ENCODE measurements at places on chromosomes 1 and 21. TPM values are rescaled to one million over a fixed set of nuclear protein-coding genes. Genes with fewer than 3 reads are reported as not detected.

DNA sequence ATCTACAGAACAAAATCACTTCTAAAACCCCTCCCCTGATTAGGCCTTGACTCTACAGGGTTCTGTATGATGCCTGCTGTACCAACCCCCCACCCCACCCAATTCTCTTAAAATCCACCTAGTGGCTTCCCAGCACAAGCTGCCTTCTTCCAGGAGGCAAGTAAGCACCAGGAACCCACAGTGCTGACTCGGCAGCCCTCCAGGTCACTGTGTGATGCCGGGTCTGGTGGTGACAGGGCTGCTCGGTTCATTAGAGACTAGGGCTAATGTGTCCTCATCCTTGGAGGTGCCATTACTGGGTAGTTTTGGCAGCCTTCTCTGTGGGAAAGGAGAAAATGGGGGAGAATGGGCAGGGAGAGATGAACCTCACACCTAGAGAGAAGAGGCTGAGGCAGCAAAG lies 363.5 kb downstream of the PTPRU start:
- no peak for DNase-seq

The PLCH2 gene
- total RNA-seq = 0.29 TPM

DNA sequence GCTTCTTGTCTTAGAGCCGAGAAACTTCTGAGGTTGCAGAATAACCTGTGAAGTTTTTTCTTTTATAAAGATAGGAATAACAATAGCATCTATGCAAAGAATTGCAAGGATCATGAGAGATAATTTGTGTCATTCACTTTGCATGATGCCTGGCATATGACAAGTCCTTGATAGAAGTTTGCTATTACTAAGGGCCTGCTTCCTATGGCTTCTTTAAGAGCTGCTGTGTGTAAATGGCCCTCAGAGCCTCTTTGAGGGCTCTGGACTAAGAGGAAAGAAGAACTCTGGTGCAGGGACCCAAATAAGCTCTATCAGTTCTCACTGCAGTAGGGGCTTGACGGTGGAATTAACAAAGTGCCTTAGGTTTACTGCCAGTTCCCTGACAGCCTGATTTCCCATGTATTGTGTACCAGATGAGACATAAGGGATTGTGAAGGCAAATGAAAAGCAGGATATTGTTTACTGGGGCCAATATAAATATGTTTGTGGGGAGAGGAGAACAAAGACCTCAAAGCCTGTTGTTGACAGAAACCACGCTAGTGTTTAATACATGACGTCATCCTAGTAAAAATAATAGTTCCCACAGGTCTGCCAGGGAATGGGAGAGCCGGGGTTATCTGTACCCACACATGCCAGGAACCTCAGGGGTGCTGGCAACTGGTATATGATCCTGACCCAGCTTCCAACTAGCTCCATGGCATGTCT lies 131.2 kb upstream of the UBE2U start:
- DNase-seq = no peak

The PDPN gene
- 8.5 TPM for total RNA-seq

DNA sequence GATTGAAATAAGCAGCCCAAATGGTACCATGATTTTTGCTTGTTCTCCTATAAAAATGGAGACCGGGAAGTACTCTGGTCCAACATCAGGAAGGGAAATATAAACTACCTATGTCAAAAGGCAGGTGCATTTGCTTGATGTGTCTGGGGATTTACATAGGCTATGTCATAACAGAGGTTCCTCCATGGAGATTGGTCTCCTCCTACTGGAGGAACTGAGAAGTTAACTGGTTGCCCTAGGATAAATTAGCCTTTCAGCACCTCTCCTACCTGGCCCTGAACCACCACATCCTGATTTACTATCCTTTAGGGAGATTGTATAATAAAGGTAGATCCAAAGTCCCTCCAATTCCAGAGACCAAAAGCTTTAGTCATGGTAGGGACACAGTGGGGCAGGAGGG lies 1109.3 kb upstream of the B3GALT2 start:
- DNase-seq = no peak

DNA sequence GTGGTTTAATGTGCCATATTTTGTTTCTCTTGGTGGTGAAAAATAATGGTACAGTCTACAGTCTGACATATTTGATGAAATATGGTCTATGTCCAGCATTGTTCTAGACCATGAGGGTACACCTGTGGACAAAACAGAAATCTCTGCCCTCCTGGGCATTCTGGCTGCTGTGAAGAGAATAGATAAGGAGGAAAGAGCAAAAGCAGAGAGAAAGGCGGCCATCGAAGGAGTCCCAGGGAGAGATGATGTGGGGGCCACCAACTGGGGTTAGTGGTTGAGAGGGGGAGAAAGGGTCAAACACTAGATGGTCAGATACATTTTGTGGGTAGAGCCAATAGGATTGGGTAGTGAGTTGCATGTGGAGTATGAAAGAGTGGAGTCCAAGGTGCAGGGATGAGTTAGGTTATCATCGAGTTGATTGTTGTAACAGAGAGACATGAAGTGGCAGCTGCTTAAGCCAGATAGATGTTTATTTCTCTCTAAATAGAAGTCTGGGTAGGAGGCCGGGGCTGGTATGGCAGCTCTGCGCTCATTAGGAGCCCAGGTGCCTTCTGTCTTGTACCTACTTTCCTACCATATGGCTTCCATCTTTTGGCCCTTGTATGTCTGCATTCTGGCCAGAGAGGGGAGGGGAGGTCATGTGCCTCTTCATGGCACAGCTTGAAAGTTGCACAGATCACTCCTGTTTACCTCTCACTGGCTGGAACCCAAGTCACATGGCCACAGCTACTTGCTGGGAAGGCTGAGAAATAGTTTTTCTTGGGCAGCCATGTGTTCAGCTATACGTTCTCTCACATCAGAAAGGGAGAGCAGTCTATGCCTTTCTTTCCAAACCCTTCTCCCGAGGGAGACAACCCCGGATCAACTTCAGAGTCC lies 13.0 kb downstream of the UBE4B start:
- peak; percentile 38 for DNase-seq

The LIPI gene
- 1.9 TPM for total RNA-seq

The SDHC gene
- 114 TPM for total RNA-seq

The DDAH1 gene
- 17.5 TPM for total RNA-seq
